M059J (cell line): ENCODE measurements at places on chromosomes 5 and 9. TPM values are rescaled to one million over a fixed set of nuclear protein-coding genes. Genes with fewer than 3 reads are reported as not detected.

DNA sequence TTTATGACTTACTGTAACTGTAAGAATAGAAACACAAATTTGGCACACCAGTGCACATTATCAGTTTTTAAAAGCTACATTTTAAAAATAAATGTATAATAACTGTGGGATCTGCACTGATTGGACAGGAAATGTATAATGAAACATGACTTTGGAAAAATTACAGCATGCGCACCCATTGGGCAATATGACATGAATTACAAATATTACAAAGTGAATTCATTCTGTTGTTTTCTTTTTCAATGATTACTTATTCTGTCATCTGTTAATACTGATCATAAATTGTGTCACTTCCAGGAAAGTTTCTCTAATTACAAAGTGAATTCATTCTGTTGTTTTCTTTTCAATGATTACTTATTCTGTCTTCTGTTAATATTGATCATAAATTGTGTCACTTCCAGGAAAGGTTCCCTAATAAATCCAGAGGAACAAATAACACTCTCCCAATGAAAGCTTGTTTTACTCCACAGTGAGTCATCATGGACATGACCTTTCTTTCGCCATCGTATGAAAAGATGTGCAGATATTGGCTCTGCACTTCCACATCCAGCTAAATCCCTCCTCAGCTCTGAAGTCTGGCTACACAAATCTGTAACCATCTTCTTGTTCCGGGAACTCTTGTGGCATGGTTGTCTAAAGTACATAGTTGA is 297.0 kb upstream of the HAPLN1 start:
- DNase-seq = peak; percentile 27

- DNase-seq = peak; percentile 60
Measured at GRCh38 chr5:38548064-38548759, 8.2 kb downstream of the LIFR start.

The RETREG1 gene
- total RNA-seq = 0.42 and 2.2 TPM in 2 replicates

- no peak for DNase-seq
Measured at GRCh38 chr5:141913560-141914198, 10.0 kb upstream of the DELE1 start.

DNA sequence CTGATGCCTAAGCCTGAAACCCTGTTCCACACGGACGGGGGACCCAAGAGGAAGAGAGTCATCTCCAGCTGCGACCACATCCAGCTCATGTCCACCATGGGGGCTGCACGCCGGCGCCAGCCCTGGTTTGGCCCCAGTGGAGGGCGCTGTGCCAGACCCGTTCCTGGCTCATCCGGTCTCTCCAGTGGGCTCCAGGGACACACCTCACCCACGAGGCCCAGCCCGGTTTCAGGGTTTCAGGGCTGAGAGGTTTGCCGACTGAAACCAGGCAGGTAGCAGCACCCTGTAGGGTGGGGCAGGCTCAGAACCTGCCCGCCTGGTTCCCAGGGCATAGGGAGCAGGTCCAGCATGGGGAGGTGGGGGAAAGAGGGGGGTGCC is 71.4 kb upstream of the STXBP1 start:
- no peak for DNase-seq

- no peak for DNase-seq
Measured at GRCh38 chr9:86562691-86563090, 208.5 kb upstream of the TUT7 start.

DNA sequence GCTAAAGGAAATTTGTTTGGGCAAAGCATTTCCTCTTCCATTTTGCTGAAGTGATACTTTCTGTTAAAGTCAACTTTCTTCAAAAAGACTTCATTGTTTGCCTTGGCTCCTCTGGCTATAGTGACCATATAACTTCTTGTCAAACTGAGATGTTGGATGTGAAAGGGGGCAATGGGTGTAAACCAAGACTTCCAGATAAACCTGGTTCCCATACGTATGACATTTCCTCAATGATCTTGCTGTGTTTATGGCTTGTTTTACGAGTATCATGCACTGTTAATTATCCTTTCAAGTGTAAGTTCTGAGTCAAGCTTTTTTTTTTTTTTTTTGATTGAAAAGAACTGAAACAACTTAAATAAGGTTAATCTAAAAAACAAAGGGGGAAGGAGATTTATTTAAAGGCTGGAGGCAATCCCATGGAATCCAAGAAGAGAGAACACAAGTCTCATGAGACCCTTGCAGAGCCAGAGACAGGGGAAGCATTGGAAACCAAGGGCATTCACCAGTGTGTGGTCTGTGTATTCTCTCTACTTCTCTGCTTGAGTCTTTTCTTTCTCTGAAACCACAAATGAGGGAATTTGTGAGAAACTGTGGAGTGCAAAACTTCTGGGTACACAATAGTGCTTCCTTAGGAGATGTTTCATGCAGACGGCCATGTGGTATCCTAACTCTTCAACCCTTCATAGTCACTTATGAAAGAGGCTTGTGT is 335.3 kb downstream of the RAB3C start:
- no peak for DNase-seq

DNA sequence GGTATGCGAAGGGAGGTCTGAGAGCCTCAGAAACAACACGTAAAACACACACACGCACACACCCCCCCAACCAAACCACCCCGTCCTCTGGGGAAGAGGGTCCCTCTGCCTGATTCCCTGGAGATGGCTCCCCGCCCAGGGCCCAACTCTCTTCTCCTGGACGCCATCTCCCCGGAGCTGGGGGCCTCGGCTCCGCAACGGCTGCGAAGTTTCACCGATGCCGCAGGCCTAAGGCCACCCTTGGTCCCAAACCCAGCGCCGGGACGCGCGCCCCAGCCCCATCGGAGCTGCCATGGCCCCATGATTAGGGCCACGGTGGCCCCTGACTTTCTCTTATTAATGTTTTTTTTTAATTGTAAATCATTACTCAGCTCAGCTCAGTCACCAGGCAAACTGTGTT is 181.4 kb upstream of the TBCA start:
- DNase-seq = no peak

- DNase-seq = peak; percentile 25
Measured at GRCh38 chr9:132698989-132699388, 28.7 kb downstream of the GTF3C4 start.

DNA sequence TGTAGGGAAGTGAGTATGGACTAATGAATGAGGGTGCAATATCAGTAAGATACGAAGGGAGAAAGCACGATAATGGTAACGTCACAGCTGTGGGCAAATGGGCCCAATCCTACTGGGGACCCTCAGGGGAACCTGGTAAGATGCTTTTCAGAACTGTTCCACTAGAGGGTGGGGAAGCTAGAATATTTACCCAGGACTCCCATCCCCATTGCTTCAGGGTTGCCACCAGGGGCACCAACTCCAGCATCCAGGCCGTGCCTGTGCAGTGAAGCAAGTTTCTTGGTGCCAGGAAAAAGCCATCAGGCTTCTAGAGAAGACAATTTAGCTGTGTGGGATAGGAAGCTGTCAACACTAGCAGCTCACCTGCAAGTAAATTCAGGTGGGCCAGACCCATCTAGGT is 409.3 kb downstream of the AGTPBP1 start:
- peak; percentile 7 for DNase-seq

The ROR2 gene
- total RNA-seq = 0.94 and 2.9 TPM in 2 replicates
